ENCODE measurements at places on chromosomes 5 and 9.

- DNase-seq, result peak; percentile 2
These were observed 575.8 kb upstream of the ZNF462 start for GRCh38 chr9:106287091-106287631.

- DNase-seq, result no peak
These were observed 522.5 kb downstream of the TLE4 start for GRCh38 chr9:80094176-80094771.

GRCh38 chr9:131663288-131663687, 76.6 kb downstream of the RAPGEF1 start:
- DNase-seq, result no peak

DNA sequence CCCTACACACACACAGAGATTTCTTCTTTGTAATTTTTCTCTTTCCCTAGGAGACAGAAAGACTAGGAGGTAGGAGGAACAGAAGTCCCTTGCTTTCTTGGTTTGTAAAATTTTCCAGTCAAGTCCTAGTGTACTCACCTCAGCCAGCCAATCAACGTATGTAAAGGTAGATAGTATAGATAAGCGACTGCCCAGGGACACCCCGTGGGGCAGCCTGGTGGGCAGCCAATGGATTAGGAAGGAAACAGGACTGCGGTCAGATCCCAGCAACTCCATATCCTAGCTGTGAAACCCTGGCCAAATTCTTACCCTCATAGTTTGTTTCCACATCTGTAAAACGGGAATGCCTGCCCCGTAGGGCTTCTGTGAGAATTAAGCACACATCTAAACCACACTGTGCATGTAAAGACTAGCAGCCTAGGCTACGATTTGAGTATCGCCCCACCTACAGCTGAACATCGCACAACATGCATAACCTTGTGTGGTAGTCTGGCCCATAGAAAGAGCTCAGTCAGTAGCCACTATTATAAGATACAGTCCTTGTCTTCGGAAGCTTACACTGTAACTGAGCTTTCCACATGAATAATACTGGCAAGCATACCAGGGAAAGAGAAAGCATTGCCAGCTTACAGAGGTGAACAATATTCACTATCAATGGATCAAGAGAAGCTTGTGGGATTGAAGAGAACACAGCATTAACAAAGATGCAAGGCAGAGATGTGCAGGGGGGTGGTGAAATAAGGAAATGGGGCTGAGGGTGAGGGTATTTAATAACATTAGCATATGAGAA, 353.4 kb upstream of the PANK3 start:
- DNase-seq, result no peak

GRCh38 chr9:123426406-123426805, 70.4 kb downstream of the CRB2 start:
- DNase-seq, result no peak

DNA sequence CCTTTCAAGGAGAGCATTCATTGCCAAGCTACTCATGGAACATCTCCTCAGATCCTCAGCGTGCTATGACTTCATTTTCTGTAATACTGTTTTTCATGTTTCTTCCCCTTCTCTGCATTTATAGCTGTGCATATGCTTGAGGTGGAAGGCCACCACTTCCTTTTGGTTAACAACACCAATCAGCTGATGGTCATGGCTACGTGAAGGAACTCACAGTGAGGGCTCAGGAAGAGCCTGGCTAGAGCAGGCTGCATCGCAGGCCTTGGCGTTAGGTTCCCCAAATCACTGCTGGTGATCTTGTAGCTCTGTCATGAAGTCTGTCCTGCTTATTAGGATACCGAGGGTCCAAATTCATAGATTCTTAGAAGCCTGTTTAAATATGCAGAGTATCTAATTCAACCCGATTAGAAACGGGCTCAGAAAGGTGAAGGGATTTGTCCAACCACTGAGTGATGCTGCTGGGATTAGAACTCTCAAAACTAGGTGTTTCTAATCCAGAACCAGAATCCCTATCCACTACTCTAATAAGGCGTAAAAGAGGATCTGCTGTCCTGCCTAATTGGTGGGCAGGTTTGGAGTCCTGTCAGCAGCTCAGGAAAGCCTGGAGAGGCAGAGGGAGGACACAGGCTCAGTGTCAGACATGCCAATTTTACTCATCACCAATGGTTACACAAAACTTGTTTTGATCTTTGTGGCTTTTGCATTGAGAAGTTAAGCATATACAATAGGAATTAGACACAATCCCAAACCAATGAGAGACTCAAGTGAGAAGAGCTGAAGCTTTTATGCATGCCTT, 7.5 kb downstream of the SYK start:
- no peak for DNase-seq

DNA sequence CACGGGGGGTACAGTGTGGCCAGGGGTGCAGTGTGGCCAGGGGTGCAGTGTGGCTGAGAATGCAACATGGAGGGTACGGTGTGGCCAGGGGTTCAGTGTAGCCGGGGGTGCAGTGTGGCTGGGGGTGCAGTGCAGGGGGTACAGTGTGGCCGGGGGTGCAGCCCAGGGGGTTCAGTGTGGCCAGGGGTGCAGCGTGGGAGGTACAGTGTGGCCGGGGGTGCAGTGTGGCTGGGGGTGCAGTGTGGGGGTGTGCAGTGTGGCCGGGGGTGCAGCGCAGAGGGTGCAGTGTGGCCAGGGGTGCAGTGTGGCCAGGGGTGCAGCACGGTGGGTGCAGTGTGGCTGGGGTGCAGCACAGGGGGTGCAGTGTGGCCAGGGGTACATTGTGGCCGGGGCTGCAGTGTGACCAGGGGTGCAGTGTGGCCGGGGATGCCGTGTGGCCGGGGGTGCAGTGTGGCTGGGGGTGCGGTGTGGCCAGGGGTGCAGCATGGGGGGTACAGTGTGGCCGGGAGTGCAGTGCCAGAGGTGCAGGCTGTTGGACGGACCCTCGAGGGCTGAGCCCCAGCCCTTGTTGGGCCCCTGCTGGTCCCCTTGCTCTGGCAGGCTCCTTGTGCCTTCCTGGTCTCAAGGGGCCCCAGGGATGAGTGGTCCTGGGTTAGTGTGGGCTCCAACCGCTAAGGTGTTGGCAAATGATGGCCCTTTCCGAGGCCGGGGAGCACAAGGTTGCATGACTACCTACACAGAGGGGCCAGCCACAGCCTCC, 17.9 kb downstream of the TPPP start:
- DNase-seq, result no peak

DNA sequence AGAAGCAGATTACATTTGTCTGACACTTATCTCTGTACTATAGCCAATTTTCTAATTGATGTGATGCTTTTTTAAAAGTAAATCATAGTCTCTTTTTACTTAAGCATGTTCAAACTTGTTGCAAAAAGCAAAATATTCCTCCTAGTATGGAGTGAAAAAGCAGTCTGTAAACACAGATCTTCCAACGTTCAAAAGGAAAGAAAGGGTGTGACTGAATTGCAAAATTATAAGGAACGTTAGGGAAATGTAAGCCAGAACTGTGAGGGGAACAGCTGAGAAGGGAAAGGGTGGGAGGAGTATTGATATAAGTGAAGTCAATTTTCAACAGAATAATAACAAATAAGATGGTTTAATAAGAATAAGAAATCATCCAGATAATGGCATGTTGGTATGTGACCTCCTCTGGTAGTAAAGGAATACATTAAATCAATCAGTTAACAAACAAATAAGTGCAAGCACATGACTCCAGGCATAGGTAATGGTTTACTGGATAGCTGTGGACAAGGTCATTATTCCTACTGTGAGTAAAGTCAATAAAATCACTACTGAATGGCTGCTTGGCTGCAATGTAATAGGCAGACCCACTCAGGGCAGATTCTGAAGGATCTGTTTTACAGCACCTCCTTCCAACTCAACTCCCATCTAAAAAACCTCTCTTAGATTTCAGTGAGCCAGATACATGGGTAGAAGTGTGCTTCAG, 239.1 kb upstream of the NMUR2 start:
- no peak for DNase-seq

DNA sequence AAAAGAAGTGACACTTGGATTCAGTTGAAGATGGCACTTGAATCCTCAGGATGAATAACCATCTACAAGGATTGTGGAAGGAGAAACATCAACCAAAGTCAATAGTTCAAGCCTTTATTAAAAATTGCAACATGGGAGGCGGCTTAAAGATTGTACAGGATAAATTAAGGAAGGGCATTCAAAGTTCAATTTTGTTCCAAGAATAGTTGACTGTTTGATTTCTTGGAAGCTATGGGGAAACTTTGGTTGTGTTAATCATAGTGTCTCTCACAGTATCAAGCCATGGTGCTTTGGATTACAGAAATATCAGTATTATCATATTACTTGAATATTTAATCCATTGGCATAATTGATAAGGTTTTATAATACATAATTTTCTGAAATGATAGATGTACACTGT, 1844.3 kb downstream of the MAT2B start:
- no peak for DNase-seq

GRCh38 chr5:98570661-98571191, 202.7 kb upstream of the RGMB start:
- peak; percentile 31 for DNase-seq

DNA sequence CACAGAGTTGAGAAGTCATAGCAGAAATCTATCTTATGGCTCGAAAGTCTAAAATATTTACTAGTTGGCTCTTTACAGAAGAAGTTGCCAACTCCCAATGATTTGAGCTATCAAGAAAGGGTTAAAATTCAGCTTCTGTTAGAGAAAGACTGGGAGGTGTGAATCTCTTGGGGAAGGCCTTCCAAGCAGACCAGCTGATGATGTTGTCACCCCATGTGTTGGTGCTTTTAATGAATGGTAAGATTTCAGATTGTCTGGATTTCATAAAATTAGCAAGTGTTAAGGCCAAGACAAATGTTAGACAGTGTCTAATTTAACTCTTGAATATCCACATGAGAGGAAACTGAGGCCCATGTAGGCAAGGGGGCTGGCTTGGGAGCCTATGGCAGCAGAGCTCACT, 63.9 kb downstream of the PPARGC1B start:
- no peak for DNase-seq
